Myocyte (in vitro differentiated cells): ENCODE measurements at places on chromosomes 5 and 9. TPM values are rescaled to one million over a fixed set of nuclear protein-coding genes. Genes with fewer than 3 reads are reported as not detected.

The NMUR2 gene
- total RNA-seq = not detected in 2 replicates

The ATG12 gene
- 65.5 and 66.7 TPM in 2 replicates for total RNA-seq

The PAXX gene
- 57.3 and 67.3 TPM in 2 replicates for total RNA-seq

The ANXA6 gene
- total RNA-seq = 591 and 661 TPM in 2 replicates

The IL17B gene
- 18.0 and 20.9 TPM in 2 replicates for total RNA-seq

The SPINK4 gene
- total RNA-seq = not detected in 2 replicates

The PRLR gene
- not detected in 2 replicates for total RNA-seq

The OR1J2 gene
- not detected in 2 replicates for total RNA-seq

The MAP3K1 gene
- 2.2 and 4.0 TPM in 2 replicates for total RNA-seq

The C9orf153 gene
- total RNA-seq = 0.45 TPM in 1 of 2 replicates, not detected in the other

The CTXN3 gene
- not detected in 2 replicates for total RNA-seq

The TPM2 gene
- total RNA-seq = 13,316 and 13,583 TPM in 2 replicates

The FUT7 gene
- not detected in 2 replicates for total RNA-seq

The IFNA2 gene
- total RNA-seq = not detected in 2 replicates

The CER1 gene
- total RNA-seq = not detected in 2 replicates

The OBP2A gene
- not detected in 2 replicates for total RNA-seq

The FRMD3 gene
- 2.9 and 8.6 TPM in 2 replicates for total RNA-seq

The C7 gene
- 3.6 and 25.8 TPM in 2 replicates for total RNA-seq

The PCDHB13 gene
- total RNA-seq = 5.3 and 6.4 TPM in 2 replicates

The LPAR1 gene
- total RNA-seq = 46.0 and 61.3 TPM in 2 replicates

The LCN2 gene
- total RNA-seq = not detected in 2 replicates

The DNAH5 gene
- 0.57 and 1.5 TPM in 2 replicates for total RNA-seq

The FOXD4L3 gene
- not detected in 2 replicates for total RNA-seq

The PCDHB7 gene
- 5.1 and 6.6 TPM in 2 replicates for total RNA-seq

The PROB1 gene
- total RNA-seq = 58.8 and 59.5 TPM in 2 replicates

The ARL14EPL gene
- total RNA-seq = 0.35 and 0.47 TPM in 2 replicates

The SV2C gene
- total RNA-seq = not detected in 2 replicates

The ZNF658 gene
- total RNA-seq = 4.6 and 5.3 TPM in 2 replicates

The HMCN2 gene
- 0.13 and 0.21 TPM in 2 replicates for total RNA-seq

The TTC23L gene
- total RNA-seq = not detected in 2 replicates

The PLPP7 gene
- 63.5 and 92.3 TPM in 2 replicates for total RNA-seq

The RIOK2 gene
- total RNA-seq = 19.3 and 30.1 TPM in 2 replicates

The FBP1 gene
- 0.35 and 0.47 TPM in 2 replicates for total RNA-seq

The SPINK7 gene
- not detected in 2 replicates for total RNA-seq

The DYNC2I2 gene
- total RNA-seq = 98.8 and 116 TPM in 2 replicates

The IFNA10 gene
- total RNA-seq = not detected in 2 replicates

The ADGRD2 gene
- total RNA-seq = not detected in 2 replicates

The GABRA1 gene
- not detected in 2 replicates for total RNA-seq

The KDM3B gene
- total RNA-seq = 33.3 and 41.4 TPM in 2 replicates

The SPATA31A3 gene
- total RNA-seq = not detected in 2 replicates

The AGXT2 gene
- total RNA-seq = not detected in 2 replicates

The TPD52L3 gene
- total RNA-seq = not detected in 2 replicates

The ANKRD34B gene
- total RNA-seq = not detected in 2 replicates

The THBS4 gene
- 1.4 and 2.0 TPM in 2 replicates for total RNA-seq

The SPEF2 gene
- 1.6 and 8.4 TPM in 2 replicates for total RNA-seq

The DIRAS2 gene
- 0.10 and 0.16 TPM in 2 replicates for total RNA-seq

The TNC gene
- total RNA-seq = 2.0 and 6.0 TPM in 2 replicates

The SLC2A8 gene
- 18.5 and 18.8 TPM in 2 replicates for total RNA-seq

The ZNF879 gene
- 4.8 and 9.1 TPM in 2 replicates for total RNA-seq

The IFNB1 gene
- not detected in 2 replicates for total RNA-seq

The PCDHGB2 gene
- total RNA-seq = 14.0 and 14.5 TPM in 2 replicates

The INSL6 gene
- not detected in 2 replicates for total RNA-seq
